ENCODE measurements at places on chromosomes 1 and 21.

DNA sequence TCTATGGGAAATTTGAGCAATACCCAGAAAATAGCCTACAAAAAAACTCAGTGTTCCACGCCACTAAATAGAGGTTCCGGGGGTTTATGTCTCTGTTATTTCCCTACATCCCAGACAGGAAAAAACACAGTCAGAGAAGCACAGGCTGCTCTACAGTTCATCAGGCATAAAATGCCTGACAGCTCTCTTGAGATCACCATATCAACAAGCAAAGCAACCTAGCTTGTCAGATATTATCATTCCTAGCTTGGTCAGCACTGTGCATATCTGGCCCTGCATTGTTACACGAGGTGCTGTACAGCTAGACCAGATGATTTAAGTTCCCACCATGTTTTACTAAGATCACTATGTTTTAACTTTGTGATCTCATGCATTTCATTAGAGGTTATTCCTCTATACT, 172.6 kb downstream of the PTPRC start:
- DNase-seq: no peak

DNA sequence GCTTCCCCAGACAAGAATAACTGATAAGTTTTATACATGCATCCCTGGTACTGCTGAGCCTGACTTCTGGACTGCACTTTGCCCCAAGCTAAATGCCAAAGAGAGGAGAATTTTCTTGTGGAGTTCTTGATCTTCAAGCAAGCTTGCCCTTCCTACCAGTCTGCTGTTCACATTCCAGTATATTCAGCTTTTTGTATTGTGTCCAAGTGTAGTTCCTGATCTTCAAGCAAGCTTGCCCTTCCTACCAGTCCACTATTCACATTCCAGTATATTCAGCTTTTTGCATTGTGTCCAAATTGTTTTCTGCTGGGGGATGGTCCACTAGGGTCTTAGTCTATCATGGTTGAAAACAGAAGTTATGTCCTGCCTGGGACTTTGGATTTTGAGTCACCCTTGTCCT, 894 bp upstream of the TSEN15 start:
- DNase-seq: no peak

- peak; percentile 16 for DNase-seq
Measured at GRCh38 chr1:17494114-17494729, 45.3 kb upstream of the ARHGEF10L start.

GRCh38 chr1:65119951-65120350, 28.1 kb upstream of the AK4 start:
- no peak for DNase-seq

DNA sequence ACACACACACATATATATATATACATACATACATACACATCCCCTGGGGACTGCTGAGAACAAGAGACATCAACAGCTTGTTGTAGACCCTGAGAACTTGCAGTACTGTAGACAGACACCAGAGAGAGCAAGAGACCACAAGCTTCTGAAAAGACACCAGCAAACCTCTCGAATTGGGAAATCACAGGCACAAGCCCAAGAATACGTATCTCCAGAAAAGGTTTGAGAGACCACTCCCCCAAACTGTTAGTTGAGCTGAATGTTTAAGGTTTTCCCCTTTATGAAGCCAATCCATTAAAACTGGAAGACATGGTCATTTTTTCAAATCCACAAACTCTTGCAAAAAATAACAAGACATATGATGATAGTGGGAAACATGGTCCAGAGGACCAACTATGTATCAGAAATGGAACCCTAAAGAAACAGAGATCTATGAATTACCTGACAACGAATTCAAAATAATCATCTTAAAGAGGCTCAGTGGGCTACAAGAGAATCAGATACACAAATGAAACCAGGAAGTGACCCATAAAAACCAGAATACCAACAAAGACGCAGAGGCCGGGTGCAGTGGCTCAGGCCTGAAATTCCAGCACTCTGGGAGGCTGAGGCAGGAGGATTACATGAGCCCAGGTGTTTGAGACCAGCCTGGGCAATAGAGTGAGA, 45.1 kb downstream of the SLC2A1 start:
- no peak for DNase-seq

GRCh38 chr1:160978510-160978927, 23.9 kb upstream of the ITLN2 start:
- no peak for DNase-seq

DNA sequence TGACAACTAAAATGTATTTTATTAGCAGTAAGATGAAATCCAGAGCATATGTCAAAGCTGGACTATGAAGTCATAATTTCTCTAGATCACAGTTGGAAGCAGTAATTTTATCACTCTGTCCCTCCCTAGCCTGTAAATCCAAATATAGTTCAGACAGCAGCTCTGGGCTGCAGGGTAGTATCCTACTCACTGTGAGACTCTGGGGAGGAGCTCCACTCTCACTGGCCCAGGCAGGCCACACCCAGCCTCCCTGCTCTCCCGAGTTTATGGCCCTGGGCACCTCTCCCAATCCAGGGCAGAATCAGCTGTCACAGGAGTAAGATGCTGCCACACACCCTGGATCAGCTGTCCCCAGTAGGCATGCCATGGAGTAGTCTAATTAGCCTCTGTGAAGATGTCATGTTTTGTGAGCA, 131.1 kb downstream of the HLCS start:
- DNase-seq: no peak

DNA sequence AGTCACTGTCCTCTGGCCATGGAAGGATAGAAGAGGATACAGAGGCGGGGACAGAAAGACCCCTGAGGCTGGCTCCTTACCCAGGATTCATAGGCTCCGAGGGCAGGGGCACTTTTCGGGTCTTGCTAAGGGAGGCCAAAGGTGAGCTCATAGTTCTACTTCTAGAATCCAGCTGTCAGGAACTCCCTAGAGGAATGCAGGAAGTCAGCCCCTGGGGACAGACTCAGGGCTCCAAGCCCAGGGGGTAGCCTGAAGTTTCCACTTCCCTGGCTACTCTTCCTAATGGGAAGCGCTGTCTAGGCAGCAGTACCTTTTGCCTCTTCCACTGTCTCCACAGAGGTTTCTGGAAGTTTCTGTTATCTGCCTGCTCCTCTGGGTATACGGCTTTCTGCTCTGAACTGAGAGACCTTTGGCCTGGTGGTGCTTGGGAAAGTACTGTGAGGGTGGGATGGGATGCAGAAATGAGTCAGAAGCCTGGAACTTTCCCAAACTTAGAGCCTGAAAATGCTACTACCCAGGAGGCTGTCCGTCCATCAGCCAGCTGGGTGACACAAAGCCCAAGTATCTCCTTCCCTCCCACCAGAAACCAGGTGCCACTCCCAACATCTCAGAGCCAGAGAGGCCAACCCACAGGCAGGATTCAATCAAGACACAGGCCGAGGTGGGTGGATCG, 3.6 kb downstream of the UBXN11 start:
- no peak for DNase-seq

DNA sequence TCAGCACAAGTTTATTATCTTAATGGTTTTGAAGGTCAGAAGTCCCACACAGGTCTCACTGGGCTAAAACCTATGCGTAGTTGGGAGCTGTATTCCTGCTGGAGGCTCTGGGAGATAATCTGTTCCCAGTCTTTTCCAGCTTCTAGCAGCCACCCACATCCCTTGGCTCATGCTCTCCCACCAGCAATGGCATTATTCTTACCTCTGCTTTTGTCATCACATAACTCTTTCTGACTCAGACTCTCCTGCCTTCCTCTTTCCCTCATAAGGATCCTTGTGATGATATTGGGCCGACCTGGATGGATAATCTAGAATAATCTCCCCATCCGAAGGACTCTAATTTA, 122.2 kb upstream of the PRDX6 start:
- DNase-seq: no peak

DNA sequence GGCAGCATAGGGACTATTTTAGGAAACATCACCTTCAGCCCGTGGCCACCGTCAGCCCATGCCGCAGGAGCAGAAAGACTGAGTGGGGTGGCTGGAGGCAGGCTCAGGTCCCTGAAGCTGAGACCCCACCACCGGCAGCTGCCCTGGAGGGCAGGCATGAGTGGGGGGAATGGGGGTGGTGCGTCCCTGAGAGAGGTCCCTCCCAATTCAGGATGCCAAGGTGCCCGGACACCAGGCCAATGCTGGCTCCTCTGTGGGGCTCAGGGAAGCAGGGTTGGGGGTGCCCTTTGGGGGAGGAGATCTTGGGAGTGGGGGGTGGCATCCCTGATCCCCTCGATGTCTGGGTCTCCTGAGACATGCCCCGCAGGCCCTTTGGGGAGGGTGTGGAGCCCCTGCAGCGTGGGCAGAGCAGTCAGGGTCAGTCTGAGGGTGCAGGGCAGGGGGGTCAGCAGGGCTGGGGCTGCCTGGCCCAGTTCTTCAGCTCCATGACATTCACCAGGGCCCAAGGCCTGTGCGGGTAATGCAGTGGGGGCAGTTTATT, 998 bp upstream of the TTC34 start:
- no peak for DNase-seq

DNA sequence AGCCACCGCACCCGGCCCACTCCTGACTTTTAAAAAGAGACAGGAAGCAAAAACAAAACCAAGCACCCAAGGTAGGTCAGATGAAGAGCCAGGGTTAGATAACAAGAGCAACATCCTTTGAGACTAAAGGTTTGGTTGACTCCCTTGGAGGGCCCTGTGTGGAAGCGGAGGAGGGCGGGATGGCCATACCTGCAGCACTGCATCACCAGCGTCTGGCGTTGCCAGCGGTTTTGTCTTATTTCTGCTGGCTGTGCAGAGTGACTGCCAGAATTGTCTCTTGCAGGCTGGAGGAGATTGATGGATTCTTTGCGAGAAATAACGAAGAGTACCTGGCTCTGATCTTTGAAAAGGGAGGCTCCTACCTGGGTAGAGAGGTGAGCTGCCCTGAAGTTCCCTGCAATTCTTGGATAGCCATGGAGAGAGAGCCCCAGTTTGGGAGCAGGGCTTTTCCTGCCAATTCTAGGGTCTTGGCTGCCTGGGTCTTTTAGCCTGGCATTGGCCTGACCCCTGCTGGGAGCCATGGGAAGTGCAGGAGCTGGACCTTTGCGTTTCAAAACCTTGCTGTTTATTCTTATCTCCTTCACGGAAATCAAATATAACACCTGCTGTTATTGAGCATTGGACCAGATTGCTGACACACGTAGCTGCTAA, 24.0 kb downstream of the QSOX1 start:
- DNase-seq: peak; percentile 30

All from stimulated activated CD8-positive, alpha-beta memory T cell treated with anti-CD3 and anti-CD28 coated beads, Interleukin-7, amount 100 ng/mL, for 1 hour (primary cell).